Frontal cortex (tissue), 4 donors: ENCODE measurements at places on chromosomes 2 and 18.
A peak's percentile ranks its signal among the peaks of the same experiment; 100 is the strongest.

- peak; percentile 92 for DNase-seq
These were observed 102.2 kb upstream of the RAB6C start for GRCh38 chr2:129877289-129877741.

DNA sequence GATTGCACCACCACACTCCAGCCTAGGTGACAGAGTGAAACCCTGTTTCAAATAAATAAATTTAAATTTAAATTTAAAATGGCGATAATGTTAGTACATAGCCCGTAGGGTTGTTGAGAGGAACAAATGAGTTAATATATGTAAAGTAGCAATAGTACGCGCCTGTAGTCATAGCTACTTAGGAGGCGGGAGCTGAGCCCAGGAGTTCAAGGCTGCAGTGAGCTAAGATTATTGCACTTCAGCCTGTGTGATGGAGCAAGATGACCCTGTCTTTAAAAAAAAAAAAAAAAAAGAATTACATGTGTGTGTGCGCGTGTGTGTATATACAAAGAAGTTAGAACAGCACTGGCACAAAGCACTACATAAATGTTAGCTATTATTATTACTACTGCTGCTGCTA lies 117.4 kb upstream of the ARL5A start:
- no peak for DNase-seq

DNA sequence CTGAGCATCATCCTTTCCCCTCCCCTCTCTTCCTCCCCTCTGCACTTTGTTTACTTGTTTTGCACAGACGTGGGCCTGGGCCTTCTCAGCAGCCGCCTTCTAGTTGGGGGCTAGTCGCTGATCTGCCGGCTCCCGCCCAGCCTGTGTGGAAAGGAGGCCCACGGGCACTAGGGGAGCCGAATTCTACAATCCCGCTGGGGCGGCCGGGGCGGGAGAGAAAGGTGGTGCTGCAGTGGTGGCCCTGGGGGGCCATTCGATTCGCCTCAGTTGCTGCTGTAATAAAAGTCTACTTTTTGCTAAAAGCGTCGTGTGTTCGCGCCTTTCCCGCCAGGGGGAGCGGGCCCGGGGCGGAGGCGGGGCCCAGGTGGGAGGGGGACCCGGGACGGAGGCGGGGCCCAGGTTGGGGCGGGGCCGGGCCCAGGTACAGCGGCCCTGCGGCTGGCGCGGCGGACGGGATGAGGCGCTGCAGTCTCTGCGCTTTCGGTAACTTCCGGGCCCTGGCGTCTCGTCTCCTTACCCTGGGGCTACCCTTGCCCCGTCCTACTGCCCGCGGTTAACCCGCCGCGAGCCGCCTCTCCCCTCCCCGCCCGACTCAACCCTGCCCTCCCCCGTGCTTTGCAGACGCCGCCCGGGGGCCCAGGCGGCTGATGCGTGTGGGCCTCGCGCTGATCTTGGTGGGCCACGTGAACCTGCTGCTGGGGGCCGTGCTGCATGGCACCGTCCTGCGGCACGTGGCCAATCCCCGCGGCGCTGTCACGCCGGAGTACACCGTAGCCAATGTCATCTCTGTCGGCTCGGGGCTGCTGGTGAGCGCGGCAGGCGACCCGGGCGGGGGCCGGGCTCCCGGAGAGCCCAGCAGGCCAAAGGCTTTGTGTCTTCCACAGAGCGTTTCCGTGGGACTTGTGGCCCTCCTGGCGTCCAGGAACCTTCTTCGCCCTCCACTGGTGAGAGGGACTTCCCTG lies at the start of gene KRTCAP3:
Gene KRTCAP3 (plus strand): TSS at position 424 of the 962 bp plus-strand sequence. CDS start 32 bp downstream, at position 456.
- no peak for DNase-seq

DNA sequence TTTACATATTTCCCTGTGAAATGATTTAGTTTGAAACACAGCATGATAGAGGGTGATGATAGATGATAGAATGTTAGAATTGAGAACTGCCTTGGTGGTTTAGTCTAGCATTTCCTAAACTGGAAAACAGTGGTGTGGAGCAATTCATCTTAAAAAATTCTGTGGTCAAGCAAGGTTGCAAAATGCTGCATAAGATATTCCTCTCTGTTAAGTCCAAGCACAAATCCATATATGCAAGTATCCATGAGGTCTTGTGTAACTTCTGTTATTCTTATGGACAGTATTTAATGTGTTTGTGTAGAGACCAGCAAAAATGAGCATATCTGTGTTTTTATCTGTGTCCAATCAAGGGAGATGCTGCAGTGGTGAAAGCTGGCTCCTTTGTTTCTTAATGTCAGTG lies 30.0 kb downstream of the CPS1 start:
- no peak for DNase-seq

DNA sequence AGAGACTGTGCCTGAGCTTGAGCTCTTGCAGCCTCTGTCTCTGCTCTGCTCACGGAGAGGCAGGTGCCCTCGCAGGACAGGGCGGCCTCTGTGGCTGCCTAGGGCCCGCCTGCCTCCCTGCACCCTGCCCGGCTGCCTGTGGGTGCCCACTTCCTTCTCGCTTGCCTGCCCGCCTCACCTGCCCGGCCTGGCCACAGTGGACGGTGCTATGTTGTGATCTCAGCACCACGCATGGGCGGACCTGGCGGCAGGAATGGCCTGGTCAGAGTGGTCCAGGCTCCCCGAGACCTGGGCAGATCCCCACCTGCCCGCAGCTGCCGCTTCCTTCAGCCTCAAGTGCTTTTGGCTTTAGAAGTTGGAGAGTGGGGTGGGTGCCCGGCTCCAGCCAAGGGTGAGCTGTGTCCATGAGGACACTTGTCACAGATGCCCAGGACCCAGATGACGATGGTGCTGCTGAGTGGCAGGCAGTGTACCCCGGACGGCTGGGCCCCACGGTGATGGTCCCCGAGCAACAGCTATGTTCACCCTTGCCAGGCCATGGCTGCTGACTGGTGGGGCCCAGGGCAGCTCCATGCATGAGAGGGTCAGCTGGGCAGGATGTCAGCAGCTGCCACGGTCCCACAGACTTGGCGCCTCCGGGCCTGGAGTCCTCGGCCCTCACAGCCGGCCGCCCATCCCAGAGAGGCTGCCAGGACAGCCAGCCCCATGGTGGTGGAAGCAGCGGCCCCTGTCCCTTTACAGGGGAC lies 25.3 kb downstream of the RTP5 start:
- DNase-seq: no peak

DNA sequence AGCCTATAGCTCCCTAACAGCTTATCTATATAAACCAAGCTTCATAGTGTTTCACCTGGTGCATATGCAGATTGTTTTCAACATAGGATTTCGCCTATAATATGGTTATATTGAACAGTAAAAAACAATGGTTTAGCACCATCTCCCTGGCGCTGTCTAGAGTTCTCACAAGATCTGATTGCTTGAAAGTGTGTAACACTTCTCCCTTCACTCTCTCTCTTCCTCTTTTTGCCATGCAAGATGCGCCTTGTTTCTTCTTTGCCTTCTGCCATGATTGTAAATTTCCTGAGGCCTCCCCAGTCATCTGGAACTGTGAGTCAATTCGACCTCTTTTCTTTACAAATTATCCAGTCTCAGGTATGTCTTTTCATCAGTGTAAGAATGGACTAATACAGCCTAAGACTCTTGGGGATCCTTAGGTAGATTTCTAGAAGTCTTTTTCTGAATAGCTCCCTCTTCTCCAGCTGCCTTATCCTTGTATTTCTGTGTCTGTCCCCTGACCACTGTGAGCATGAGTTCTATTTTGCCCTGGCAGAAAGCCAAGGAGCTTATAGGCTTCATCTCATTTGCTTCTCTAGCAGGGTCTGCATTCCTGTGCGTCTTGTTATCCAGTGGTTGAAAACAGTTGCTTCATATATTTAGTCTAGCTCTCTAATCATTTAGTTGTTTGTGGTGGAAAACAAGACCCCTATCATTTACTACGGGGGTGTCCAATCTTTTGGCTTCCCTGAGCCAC lies 401.6 kb downstream of the GPD2 start:
- DNase-seq: no peak

- no peak for DNase-seq
These were observed 82.3 kb downstream of the TFCP2L1 start for GRCh38 chr2:121202541-121203310.

DNA sequence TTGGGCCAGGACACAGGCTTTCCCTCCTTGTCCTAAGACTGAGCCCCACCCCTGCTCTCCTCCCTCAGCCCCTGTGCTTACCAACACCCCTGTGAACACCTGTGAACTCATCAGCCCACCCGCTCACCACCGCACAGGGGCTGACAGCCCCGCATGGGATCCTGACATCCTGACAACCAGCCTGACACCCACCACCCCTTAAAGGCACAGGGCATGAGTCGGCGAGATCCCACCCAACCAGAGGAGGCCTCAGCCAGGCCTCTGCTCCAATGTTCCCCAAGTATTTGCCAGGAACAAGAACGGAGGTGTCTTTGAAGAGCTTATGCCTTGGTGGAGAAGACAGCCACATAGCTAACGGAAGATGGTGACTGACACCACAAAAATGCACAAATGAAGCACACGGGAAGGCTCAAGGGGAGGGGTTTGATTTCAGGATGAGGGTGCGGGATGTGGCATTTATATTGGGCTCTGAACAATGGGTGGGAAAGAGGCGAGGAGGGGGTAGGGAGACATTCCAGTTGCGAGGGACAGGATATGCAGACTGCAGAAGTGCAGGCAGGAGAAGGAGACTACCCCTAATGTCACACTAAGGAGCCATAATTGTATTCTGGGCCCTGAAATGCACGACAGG lies 11.0 kb downstream of the RAB11FIP5 start:
- no peak for DNase-seq

DNA sequence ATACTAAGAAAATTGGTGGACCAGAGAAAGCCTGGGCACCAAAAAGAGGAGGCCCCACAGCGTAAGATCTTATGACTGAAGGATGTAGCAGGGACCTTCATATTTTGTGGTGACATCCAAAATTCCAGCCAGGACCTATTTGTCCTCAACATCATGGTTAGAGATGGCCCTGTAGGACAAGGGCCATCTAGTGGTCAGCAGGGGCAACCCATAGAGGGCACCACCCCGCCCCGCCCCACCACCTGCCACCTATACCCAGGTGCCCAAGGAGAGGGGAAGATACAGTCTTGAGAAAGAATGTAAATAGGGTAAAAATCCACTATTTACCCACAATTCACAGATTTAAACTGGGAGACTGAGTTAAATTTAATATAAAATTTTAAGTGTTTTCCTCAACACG lies 59.6 kb upstream of the TMEM163 start:
- DNase-seq: no peak

GRCh38 chr2:218474527-218474926 lies 55.6 kb downstream of the VIL1 start:
- no peak for DNase-seq

DNA sequence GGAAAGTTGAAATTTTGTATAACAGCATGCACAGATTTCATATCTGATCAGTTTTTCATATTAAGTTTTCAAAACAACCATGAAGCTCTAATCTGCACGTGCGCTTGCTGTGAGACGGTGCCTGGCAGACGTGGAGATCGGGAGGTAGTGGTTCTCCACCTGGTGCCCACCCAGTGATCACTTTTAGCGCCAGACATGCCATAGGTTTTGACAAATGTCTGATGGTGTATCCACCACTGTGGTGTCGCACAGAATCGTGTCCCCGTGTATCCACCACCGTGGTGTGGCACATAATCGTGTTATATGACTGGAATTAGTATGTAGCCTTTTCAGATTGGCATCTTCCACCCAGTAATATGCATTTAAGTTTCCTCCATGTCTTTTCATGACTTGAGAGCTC lies 40.9 kb upstream of the KCNG2 start:
- no peak for DNase-seq

GRCh38 chr2:43553341-43553855 lies 42.4 kb downstream of the THADA start:
- DNase-seq: no peak

DNA sequence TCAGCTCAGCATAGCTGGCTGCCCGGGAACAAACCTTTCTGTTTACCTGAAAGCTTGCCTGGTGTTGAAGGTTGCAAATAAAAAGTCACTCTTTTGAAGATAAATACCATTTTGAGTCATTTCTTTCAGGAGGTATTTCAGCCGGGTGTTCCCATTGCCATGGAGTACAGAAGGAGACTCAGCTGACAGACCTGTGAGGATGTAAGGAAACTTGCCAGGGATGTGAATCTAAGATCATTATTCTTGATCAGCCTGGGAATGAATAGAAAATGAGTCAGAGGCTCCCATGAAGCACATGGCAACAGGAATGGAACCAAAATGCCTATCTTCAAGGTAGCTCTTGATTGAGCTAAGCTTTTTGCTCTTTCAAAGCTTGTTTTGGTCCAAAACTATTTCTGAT lies 231.2 kb downstream of the CYRIA start:
- DNase-seq: no peak

DNA sequence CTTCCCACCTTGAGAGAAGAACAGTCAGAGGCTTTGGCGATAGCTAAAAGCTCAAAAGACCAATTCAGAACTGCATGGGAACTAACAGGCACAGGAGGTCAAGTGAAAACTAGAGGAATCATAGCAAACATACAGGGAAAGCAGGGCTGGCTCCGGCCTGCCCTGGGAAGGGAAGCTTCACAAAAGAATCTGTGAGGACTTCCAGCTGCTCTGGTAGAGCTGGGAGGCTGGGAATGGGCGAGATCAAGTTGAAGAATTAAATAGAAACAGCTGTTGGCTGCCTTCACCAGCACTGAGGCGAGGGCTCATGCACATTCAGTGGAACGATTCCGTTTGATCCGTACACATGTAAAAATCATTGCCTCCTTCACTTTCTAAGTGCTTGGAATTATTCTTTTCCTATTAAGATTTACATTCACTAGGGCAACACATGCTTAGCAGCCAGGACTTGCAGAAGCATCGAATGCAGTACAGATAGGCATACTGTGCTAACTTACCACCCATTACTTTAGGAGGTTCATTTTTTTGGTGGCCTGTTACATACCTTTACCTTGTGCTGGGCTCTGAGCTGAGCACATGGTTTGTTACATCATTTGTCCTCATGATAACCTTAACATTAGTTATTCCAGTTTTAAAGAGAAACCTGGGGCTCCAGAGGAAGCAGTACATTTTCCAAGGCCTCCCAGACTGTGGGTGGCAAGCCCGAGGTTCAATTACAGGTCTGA lies 125.4 kb upstream of the RNF152 start:
- no peak for DNase-seq

- DNase-seq: no peak
These were observed 30.1 kb upstream of the GNAL start for GRCh38 chr18:11658989-11659388.

GRCh38 chr2:200262047-200262446 lies 44.4 kb upstream of the SPATS2L start:
- DNase-seq: no peak

- DNase-seq: no peak
These were observed 49.1 kb upstream of the ZNF638 start for GRCh38 chr2:71282493-71282892.

DNA sequence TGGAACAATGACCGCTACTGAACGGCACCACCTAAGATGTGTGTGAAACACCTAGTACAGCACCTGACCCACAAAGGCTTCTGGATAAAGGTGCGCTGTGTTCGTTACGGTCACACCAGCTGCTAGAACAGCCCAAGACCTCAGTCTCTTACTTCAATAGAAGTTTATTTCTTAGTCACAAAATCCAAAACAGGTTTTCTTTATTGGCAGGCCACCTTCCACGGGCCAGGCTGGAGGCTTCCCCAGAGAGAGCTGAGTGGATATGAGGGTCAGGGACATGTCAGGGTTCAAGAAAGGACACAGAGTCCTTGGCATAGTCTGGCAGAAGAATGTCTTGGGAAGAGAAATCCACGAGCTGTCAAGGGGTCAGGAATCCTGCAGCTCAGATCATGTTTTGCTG lies 92.2 kb downstream of the COL6A3 start:
- no peak for DNase-seq
